ENCODE measurements at places on chromosomes 13 and 19. TPM values are rescaled to one million over a fixed set of nuclear protein-coding genes. Genes with fewer than 3 reads are reported as not detected.

ZNF506 gene
- 8.1 TPM for total RNA-seq

DNA sequence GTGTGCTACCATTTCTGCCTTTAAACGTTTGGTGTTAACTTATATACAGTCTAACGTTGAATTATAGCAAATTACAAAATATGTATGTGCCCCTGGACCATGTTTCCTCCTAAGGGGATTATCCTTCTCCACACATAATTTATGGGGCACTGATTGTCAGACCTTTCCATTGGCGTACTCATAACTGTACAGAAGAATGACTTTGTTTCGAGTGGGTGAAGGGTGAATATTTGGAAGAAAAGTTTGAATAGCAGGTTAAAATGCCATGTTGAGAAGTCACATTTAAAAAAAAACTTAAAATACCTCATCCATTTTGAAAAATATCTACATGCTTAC, 58.8 kb downstream of the SLC10A2 start:
- DNase-seq: no peak

GRCh38 chr19:917323-918151, at the start of gene KISS1R:
KISS1R (plus strand) TSS chr19:917333; CDS start chr19:917503, 170 bp downstream.
- no peak for DNase-seq

ITM2B gene
- total RNA-seq: 516 TPM

HNRNPL gene
- 158 TPM for total RNA-seq

NPAS1 gene
- total RNA-seq: not detected

DNA sequence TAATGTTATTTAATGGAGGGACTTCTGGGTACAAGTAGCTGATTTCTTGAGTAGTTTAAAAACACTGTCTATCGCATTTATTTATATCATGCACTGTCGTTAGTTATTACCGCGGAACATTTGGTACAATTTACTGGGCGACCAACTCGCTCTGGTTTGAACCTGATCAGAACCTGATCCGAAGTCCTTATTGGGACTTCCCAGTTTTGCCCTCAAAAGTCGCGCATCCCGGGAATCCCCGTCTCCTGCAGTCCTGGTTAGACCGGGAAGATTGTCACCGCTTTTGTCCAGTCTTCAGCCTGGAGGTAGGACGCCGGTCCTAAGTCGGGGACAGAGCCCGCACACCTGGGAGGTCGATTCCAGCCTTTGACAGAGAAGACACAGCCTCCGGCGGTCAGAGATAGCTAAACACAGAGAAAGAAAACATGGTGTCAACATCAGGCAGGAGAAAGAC, 694 bp downstream of the CLN5 start:
- peak; percentile 43 for DNase-seq

- DNase-seq: no peak
Measured at GRCh38 chr13:51714663-51715168, 89.2 kb downstream of the DHRS12 start.

DNA sequence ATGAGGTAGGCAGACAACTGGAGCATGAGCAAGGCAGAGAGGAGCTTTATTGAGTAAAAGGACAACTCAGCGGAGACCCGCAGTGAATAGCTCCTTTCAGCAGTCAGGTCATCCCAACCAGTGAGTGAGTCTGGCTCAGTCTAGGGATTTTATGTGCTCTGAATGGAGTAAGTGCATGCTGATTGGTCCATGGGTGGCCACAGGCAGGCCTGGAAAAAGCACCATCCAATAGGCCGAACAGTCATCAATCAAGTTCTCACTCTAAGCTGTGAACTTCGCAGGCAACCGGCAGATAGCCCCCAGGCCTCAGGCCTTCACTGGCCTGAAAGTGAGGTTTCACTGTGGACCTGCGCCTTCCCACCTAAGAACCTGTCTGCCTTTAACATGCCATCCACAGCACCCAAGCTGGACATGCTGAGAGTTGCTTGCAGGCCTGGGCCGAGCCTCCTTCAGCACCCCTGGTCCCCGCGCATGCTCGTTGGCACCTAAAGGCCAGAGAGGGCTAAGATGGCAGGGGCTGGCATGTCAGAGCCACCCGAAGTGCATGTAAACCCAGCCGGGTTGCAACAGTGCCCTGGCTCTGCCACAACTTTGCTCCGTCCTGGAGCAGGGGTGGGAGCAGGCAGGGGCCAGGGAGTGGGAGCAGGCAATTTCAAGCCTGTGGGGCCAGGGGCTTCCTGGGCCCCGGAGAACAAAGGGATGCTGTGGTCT, 698.7 kb downstream of the SLITRK1 start:
- DNase-seq: no peak

PLIN4 gene
- 239 TPM for total RNA-seq

- no peak for DNase-seq
Measured at GRCh38 chr13:37656247-37656940, 57.8 kb upstream of the POSTN start.

DNA sequence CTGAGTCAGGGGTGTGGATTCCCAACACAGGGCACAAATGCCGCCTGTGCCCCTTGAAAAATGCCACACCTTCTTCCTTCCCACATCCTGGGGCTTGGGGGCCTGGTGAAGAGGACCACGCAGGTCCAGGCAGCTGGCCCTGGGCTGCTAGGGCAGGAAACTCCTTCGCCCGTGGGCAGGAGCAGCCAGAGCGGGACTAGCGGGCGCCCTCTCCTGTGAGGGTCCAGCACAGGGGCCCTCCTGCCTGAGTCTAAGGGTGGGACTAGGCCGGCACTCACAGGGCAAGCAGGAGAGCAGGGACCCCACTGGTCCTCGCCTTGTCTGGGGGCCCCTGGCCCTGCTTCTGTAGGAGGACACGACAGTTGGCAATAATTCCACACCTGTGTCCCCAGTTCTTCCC, 7.5 kb upstream of the CEBPA start:
- DNase-seq: no peak

- no peak for DNase-seq
Measured at GRCh38 chr13:56530096-56530495, 610.6 kb upstream of the PRR20A start.

GRCh38 chr19:45151821-45152503, 8.8 kb downstream of the NKPD1 start:
- DNase-seq: no peak

PSG7 gene
- total RNA-seq: not detected

GRCh38 chr13:42215578-42216421, 56.2 kb upstream of the AKAP11 start:
- DNase-seq: no peak

ZNF625 gene
- total RNA-seq: 3.2 TPM

DNA sequence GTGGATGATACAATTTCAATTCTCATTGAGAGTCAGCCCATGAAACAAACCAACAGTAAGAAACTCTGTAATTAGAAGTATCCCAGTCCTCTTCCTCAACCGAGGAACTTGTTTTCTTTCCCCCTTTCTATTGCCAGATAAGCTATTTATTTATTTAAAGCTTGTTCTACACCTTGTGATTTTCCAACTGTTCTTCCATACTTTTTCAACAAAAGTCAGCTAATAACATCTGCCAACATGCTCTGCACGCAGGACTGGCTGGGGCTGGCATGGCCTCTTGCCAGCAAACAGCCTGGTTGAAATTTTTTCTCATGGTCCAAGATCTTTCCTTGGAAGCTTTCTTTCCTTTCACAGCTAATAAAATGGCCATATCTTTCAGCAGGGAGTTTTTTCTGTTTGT, 2.9 kb upstream of the IRS2 start:
- DNase-seq: no peak

GRCh38 chr19:48629599-48630295, 7.4 kb downstream of the DBP start:
- peak; percentile 69 for DNase-seq

KBTBD6 gene
- total RNA-seq: 7.3 TPM

FXYD3 gene
- total RNA-seq: 1.3 TPM

- DNase-seq: no peak
Measured at GRCh38 chr19:17868669-17869068, 3.1 kb upstream of the SLC5A5 start.

- no peak for DNase-seq
Measured at GRCh38 chr13:42114278-42114677, 65.8 kb downstream of the DGKH start.

ZNF284 gene
- 1.6 TPM for total RNA-seq
